ENCODE measurements at places on chromosomes 5 and 9.
A peak's percentile ranks its signal among the peaks of the same experiment; 100 is the strongest.

- DNase-seq: no peak
Observed at GRCh38 chr5:128304088-128304487, 220.5 kb downstream of the SLC12A2 start.

GRCh38 chr5:173778784-173779304 lies 109.3 kb upstream of the CPEB4 start:
- DNase-seq: no peak

GRCh38 chr5:72295539-72295938 lies 24.5 kb downstream of the MRPS27 start:
- DNase-seq: no peak

- DNase-seq: no peak
Observed at GRCh38 chr9:6870650-6871477, 113.1 kb downstream of the KDM4C start.

DNA sequence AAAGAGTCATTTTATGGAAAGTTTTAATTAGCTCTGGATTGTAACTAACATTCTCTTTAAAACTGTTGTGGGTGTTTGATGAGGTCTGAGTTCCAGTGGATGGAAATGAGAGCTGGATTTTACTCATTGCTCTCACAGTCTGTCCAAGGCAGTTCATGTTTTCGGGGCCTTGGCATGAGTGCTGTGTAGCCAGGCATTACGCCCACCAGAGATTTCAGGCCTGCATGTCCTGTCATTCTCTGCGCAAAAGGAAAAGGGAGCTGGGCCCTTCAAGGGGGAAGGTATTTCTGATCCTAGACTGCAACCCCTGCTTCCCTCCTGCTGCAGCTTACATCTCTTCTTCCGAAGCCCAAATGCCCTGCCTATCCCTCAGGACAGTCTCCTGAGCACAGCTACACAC lies 499.6 kb upstream of the TRPC7 start:
- no peak for DNase-seq

DNA sequence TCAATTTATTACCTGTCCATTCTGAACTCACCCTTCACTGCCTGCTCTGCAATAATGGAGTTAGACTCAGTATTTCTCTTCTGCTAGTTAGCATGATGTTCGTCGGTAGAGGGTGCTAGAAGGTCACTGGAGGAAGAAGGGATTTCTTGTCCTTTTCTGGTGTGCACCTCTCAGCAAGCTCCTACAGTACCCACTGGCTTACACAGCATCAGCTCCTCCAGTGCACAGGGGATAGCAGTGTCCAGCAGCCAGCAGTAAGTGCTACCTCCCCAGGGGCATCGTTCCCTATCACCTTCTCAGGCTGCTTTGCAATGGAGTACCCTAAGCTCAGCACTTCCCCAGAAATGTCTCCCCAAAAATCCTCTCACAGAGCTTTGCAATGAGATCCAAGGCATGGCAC lies 45.9 kb upstream of the APC start:
- peak; percentile 55 for DNase-seq

DNA sequence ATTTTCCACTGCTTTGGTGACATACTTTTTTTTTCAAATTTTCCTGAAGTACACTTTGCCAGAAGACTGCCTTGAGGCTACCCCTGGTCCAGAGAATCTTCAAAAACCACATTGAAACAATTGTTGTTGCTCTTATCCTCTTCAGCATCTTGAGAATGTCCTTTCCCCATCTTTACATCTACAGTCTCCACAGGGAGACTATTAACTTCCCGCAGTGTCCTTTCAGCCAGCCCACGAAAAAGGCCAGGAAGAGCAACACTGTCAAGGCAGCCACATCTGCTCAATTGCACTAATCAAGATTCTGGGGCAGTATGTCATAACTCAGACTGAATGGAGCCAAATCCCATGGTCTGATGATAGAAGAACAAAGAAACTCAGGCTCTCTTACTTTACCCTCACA lies 148.3 kb downstream of the ENC1 start:
- no peak for DNase-seq

- DNase-seq: no peak
Observed at GRCh38 chr9:81492710-81493447, 196.5 kb downstream of the TLE1 start.

GRCh38 chr5:14245132-14245925 lies 102.2 kb downstream of the TRIO start:
- DNase-seq: no peak

DNA sequence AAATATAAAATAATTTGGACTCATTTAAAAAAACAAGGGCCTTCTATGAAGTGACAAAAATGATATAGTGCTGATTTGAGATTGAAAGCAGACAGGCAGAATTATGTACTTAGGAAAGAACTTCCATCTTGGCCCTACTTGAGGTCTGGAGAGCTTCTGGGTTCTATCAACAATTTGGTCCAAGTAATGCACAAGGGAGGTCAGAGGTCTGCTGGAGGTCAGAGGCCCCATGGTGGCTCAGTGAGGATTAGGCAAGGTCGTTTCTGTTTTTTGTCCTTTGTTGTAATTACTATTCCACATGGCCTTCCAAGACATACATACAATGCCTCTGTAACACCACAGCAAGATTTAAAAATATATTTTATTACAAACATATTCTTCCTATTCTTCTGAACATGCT lies 37.2 kb downstream of the NUDT12 start:
- no peak for DNase-seq

GRCh38 chr9:27124151-27124550 lies 15.1 kb downstream of the TEK start:
- no peak for DNase-seq

- DNase-seq: no peak
Observed at GRCh38 chr5:166503506-166503905, 1787.9 kb upstream of the WWC1 start.

DNA sequence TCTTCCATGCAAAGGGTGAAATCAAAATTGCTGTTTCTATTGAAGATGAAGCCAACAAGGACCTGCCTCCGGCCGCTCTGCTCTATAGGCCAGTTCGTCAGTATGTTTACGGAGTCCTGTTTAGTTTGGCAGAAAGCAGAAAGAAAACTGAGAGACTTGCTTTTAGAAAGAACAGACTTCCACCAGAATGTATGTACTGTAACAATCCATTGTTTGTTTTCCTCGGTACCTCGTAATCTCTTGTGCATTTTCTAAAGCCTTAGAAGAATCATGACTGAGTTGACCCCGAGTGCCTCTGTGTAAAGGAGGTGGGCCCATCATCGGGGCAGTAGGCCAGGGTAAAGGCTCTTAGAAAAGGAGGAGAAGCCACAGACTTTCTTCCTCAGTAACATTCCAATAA lies 44.2 kb upstream of the PHF2 start:
- DNase-seq: no peak

DNA sequence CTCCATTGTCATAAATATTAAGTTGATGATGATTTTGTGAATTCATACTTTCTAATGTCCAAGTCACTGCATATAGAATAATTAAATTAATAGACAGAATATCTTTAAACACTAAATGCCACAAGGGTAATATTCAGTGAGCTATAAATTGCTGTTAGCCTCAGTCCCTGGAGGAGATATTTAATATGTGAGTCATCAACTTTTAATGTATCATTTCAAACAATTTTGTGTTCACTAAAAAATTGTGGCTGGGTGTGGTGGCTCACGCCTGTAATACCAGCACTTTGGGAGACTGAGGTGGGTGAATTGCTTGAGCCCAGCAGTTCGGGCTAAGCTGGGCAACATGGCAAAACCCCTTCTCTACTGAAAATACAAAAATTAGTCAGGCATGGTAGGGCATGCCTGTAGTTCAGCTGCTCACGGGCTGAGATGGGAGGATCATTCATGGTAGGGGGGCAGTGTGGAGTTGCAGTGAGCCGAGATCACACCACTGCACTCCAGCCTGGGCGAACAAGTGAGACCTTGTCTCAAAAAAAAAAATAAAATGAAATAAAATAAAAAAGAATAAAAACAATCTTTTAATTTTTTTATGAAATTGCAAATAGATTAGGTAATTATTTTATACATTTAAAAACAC lies 717.3 kb upstream of the CHD1 start:
- no peak for DNase-seq

- no peak for DNase-seq
Observed at GRCh38 chr5:80059354-80059980, 24.3 kb downstream of the THBS4 start.

- no peak for DNase-seq
Observed at GRCh38 chr9:111360881-111361280, 30.9 kb upstream of the OR2K2 start.

GRCh38 chr5:9196403-9197227 lies 349.3 kb downstream of the SEMA5A start:
- no peak for DNase-seq

DNA sequence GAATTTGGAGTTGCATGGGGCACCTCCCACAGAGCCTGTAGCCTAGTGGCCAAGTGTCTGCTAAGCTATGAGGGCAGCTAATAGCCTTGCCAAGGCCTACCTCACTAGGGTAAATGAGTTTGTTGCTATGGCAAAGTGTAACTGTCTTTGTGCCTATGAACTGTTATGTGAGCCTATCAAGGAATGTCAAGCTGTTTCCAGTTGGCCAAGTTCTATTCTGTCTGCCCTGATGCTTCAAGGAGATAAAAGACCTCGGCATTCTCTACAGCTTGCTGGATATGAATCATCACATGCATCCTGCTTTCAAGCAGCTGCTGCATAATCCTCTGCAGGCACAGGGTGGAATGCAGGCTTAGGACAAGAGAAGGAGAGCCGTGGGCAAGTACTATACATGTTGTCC lies 69.8 kb upstream of the CCDC112 start:
- peak; percentile 12 for DNase-seq

GRCh38 chr9:136182850-136183422 lies 22.0 kb downstream of the LHX3 start:
- DNase-seq: no peak

- peak; percentile 49 for DNase-seq
Observed at GRCh38 chr5:39360471-39361111, 3.7 kb downstream of the C9 start.

GRCh38 chr5:131302506-131302905 lies 38.7 kb downstream of the CDC42SE2 start:
- DNase-seq: no peak

DNA sequence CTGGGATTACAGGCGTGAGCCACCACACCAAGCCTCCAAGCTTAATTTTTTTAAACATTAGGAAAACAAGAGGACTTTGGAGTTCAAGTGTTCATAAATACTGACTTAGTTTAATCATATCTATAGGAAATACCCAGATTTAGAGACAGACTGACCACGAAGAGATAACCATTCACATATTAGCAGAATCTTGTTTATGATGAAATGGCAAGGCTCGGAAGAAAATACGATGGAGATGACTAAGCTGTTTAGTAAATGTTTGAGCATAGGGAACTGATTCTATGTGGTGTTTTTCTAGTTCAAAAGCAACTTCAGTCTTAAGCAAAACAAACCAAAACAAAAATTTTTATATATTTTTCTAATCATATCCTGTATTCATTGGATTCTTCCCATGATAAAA lies 13.5 kb upstream of the TUSC1 start:
- DNase-seq: no peak

DNA sequence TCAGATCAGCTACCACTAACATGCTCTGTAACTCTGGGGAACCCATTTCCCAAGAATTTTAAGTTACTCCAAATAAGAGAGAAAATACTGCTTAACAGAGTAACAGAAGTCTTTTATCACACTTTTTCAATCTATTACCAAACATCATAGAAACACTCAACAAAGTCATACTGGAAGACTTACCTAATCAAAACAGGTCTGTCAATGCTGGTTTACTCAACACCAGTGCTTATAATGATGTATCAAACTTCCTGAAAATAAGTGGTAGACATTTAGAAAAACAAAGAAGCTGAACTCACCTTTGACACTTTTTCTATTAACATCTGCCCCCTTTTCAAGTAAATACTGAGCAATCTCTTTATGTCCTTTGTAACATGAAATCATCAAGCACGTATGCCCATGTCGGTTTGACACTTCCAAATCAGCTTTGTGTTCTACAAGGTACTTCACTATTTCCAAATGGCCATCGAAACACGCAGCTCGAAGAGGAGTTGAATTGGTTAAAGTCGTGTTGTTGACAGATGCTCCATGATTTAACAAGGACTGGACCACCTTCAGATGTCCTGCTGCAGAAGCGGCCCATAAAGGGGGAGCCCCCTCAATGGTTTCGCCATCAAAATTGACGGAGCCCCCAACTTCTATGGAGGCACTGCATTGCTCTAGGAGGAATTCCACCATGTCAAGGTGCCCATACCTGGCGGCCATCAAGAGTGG lies 1.8 kb downstream of the FEM1C start:
- DNase-seq: no peak

- DNase-seq: no peak
Observed at GRCh38 chr5:83321483-83322055, 150.0 kb upstream of the VCAN start.

DNA sequence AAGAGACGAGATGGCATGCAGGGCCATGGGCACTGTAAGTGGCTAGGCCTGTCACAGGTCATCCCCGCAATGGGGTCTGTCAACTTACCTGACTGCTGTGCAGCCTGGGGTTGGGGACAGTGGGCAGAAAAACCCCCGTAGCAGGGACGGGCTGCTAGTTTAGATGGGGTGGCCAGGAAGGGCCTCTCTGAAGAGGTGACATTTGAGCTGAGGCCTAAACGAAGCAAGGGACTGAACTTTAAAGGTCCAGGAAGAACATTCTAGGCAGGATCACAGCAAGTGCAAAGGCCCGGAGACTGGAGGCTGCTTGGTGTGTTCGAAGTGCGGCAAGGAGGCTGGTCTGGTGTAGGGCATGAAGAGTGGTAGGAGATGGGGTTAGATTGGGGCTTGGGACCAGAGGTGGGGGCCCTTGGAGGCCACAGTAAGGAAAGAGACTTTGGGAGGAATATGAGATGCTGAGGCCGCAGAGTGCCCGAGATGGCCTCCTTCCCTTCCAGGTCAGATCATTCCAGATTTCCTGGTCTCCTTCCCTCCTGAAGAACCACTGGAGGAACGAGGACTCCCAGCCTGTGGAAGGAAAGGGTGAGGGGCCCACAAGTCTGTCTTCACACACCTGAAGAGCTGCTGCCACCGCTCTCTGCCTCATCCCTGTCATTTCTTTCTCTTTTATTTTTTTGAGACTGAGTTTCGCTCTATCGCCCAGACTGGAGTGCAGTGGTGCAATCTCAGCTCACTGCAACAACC lies 37.9 kb upstream of the SH3PXD2B start:
- no peak for DNase-seq

DNA sequence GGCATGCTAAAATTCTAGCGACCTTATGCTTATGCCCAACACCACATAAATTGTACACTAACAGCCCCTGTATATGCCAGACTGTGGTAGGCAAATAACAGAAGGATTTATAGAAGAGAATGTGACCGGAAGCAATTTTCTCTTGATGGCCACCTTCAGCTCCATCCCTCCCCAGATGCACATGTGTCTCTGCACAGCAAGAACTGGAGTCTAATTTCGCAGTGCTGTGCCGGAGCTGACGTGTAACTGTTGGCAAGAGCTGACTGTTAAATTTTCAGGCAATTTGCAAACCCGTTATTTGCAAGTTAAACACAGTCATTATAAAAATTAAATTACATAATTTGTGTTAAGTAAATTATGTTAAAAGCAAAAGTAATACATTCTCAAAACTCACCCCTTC lies 48.4 kb downstream of the PCA3 start:
- DNase-seq: no peak

DNA sequence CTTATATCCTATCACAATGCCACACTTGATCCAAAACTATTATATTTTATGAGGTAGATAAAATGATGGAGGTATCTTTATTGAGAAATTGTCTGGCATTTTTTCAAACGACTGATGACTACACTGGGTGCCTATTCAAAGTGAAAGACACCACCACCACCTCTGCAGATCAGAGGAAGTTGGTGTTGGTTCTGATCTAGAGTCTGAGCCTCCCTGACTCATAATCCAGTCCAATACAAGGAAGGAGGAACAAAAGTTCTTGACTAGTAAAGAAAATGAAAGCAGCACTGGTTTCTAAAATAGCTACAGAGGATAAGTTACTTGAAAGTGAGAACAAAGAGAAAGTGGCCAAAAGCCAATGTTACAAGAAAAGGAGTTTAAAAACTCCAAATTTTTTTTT lies 139.9 kb downstream of the RFX3 start:
- peak; percentile 90 for DNase-seq

Data from activated CD4-positive, alpha-beta T cell treated with anti-CD3 and anti-CD28 coated beads, Interleukin-2, amount 50 U/mL, for 16 hours (primary cell).